ENCODE measurements at places on chromosomes 1 and 21.

DNA sequence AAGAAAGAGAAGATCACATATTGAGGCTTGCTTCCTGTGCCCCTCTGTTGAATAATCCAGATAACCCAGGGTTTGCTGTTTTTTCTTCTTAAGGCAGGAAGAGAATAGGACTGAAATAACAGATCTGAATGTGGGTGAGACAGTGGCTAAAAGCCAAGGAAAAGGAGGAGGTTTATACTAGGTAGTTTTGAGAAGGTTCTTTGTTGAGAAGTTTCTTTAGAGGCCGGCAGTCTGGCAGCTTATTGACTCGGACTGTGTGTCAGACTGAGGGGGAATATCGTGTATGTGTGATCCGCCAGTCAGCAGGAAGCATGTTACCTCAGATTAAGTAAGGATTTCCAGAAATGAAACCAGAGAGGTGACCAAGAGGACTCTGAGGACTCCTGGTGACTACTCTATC lies 119.8 kb downstream of the PLA2G4A start:
- no peak for DNase-seq

GRCh38 chr21:34305605-34306604 lies 57.9 kb upstream of the KCNE2 start:
- DNase-seq = no peak

GRCh38 chr1:26824731-26825130 lies 1.8 kb upstream of the ZDHHC18 start:
- no peak for DNase-seq

- no peak for DNase-seq
Observed at GRCh38 chr1:3461934-3462275, 7.4 kb downstream of the ARHGEF16 start.

GRCh38 chr1:30232288-30232899 lies 491.0 kb downstream of the MATN1 start:
- no peak for DNase-seq

Measured in AG09309 (cell line).